Activated CD4-positive, alpha-beta T cell treated with anti-CD3 and anti-CD28 coated beads, Interleukin-2, Interleukin-6, amounts not matched to agents 100 ng/mL and 50 ng/mL, durations not matched to agents 16 hours and 8 hours (primary cell): ENCODE measurements at places on chromosomes 7 and 10.

DNA sequence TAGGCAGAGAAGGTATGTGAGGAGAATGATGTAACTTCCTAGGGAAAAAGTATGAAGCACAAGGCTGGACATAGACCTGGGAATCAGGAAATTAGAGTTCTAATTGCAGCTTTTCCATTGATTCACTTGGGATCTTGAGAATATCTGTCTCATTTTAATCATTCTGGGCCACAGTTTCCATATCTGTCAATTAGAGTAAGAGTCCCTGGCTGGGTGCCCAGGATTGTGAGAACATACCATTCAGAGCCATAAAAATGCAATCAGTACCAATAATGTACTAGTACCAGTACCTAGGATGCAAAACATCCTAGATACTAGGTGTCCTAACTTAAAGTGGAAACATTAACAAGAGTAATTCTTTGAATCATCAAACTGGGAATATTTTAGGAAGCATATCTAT is 29.6 kb downstream of the CAV1 start:
- no peak for DNase-seq

GRCh38 chr10:98778277-98778759 is 331.6 kb upstream of the HPS1 start:
- no peak for DNase-seq

GRCh38 chr7:105473163-105473562 is 48.9 kb downstream of the PUS7 start:
- no peak for DNase-seq

DNA sequence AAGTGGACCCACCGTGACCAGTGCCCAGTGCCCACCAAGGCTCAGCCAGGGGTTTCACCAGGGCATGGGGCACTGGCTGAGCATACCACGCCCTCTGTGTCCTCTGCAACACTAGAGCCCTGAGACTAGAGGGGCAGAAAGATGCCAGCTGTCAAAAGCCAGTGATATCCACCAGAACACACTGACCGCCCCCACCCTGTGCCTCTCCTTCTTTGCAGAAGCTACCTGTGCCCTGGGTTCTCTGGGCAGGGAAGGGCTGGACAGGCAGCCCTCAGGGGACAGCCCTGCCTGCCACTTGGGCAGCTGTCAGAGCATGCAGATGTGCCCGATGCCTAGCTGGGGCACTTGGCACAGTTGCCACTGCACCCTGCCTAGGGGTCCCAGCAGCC is 494 bp downstream of the VSIR start:
- DNase-seq: no peak

- no peak for DNase-seq
These were observed 145.0 kb downstream of the PTPN20 start for GRCh38 chr10:47056247-47056510.

DNA sequence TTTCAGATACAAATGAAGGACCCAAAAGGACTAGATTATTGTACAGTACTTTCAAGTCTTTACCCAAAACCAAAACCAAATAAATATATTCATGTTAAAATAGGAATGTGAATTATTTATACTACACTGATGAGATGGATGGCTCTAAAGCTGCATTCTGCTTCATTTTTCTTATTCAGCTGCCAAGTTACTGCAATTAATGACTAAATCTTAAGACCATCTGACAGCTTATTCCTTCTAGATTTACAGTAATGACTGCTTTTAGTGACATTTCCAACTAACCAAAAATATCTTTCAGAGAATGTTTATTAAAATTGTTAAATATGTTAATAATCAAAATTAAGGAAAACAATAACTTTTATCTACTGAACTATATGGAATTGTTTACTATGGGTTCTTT is 20.9 kb downstream of the ENKUR start:
- no peak for DNase-seq
